ENCODE measurements at places on chromosomes 3 and 15.

DNA sequence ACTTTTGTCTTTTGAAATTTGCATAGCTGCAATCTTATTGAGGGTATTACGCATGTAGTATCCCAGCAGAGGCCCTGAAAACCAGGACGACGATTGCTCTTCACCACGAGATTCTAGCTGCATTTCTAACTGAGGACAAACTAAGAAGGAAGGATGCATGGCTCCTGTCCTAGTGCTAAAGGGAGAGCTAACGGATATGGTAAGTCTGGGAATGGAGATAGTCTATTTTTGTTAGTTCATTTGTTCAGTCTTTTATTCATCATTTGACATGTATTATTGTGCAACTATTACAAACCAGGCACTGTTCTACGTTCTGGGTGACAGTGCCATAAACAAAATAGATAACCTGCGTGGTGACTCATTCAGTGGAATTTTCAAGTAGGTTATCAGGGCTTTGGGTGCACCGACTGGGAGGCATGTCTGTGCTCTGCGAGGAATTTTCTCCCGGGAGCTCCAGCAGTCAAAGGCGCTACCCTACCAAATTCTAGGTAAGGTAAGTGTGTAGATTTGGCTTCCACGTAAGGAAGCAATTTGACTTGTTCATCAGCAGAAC lies 51.9 kb upstream of the ETV5 start:
- DNase-seq = no peak

DNA sequence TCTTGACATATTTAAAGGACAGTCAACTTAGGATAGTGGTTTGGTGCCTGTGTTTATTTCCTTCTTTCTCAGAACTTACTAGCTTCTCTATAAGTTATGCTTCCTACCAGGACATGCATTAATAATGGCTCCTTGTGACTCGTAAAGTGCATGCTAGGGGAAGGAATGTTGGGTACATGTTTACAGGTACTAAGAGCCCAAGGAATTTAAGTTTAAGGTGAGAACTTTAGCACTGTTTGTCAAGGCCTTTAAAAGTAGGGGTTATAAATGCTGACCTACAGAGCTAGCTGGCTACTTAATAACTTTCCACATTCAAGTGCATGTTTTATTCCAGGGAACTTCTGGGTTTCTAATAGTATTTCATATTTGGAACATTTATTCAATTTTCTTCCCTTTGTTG lies at the start of gene TMEM207:
Gene TMEM207 (minus strand): TSS at position 101 of the 400 bp plus-strand sequence. CDS start 92 bp downstream, at position 9.
- no peak for DNase-seq

- no peak for DNase-seq
Measured at GRCh38 chr3:77247061-77247460, 207.2 kb downstream of the ROBO2 start.

GRCh38 chr3:196339493-196340254 lies 1.5 kb upstream of the TM4SF19 start:
- DNase-seq = peak; percentile 3

DNA sequence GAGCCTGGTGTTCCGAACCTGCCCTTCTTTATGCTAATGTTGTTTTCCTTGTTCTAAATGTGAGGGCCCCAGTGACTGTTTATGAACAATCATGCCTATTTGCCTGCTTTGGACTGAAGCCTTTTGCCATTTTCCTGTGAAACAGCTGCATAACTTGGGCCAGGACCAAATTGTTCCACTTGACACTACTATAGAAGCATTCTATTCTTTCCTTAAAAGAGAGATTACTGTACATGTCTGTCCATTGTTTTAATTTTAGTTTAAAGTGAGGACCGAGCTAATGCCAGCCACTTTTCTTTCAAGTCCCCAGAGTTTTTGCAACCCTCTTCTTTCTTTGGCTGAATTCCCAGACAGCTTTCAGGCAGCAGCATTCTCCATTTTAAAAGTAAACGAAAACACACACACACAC lies 980.3 kb downstream of the CADM2 start:
- no peak for DNase-seq

DNA sequence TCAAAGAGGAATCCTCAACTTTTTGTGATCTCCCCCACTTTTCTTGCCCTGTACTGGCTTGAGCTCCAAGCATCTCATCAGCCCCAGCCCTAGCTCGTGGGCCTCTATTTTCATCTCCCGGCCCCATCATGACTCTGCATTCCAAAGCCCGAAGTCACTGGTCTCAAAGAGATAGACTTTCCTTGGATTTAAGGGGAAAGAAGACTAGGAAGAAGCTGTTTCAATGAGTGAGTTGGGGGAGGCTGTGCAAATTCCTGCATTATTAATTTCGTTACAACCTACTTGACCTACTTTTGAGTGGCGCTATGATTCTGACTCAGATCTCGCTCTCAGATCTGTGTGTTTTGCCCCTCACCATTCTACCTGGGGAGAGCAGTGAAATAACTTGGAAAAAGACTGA lies 266.6 kb upstream of the TBL1XR1 start:
- DNase-seq = no peak

All from smooth muscle cell of the brain vasculature (primary cell).